ENCODE measurements at places on chromosomes 12 and 14.

GRCh38 chr14:75188520-75189268, 12.3 kb upstream of the TMED10 start:
- DNase-seq, result peak; percentile 49

- no peak for DNase-seq
Measured at GRCh38 chr12:53518381-53518780, 11.1 kb upstream of the NPFF start.

GRCh38 chr12:27143256-27144069, 61.1 kb upstream of the C12orf71 start:
- DNase-seq, result no peak

DNA sequence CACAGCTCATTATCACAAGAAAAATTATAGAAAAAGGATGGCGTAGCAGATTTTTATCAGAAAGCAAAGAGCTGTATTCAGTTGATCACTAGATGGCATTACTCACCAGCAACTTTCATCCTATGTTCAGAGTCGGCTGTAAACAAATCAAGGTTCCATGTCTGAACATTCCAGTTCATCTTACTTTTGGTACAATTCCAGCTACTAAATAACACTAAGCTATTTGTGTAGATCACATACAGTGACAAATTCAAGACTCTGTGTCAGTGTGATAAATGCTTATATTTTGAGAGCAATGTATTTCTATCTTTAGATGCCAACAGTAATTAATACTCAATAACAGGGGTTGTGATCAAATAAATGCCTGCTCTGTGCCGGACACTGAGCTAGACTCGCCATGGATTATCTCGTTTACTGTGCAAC, 30.1 kb downstream of the NRDE2 start:
- no peak for DNase-seq

- DNase-seq, result no peak
Measured at GRCh38 chr12:89244536-89244935, 107.8 kb downstream of the DUSP6 start.

GRCh38 chr12:52543985-52544883, 8.7 kb downstream of the KRT71 start:
- peak; percentile 29 for DNase-seq

DNA sequence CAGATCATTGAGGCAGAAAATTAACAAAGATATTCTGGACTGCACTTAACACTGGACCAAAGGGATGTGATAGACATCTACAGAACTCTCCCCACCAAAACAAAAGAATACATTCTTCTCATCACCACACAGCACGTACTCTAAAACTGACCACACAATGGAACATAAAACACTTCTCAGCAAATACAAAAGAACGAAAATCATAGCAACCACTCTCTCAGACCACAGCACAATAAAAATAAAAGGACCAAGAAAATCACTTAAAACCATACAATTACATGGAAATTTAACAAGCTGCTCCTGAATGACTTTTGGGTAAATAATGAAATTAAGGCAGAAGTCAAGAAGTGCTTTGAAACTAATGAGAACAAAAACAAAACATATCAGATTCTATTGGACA, 254.0 kb upstream of the STXBP6 start:
- DNase-seq, result no peak

- peak; percentile 67 for DNase-seq
Measured at GRCh38 chr12:120290609-120291305, 946 bp downstream of the RNU4-2 start.

GRCh38 chr12:107318556-107318805, 225.1 kb upstream of the CRY1 start:
- no peak for DNase-seq

GRCh38 chr14:61524936-61525292, 170.4 kb upstream of the HIF1A start:
- DNase-seq, result no peak

- DNase-seq, result no peak
Measured at GRCh38 chr14:54488318-54488645, 498 bp downstream of the GMFB start.
